HTR-8/SVneo (cell line): ENCODE measurements at places on chromosomes 7 and 10.

- peak; percentile 32 for DNase-seq
These were observed 41.4 kb downstream of the GSDME start for GRCh38 chr7:24715661-24716479.

DNA sequence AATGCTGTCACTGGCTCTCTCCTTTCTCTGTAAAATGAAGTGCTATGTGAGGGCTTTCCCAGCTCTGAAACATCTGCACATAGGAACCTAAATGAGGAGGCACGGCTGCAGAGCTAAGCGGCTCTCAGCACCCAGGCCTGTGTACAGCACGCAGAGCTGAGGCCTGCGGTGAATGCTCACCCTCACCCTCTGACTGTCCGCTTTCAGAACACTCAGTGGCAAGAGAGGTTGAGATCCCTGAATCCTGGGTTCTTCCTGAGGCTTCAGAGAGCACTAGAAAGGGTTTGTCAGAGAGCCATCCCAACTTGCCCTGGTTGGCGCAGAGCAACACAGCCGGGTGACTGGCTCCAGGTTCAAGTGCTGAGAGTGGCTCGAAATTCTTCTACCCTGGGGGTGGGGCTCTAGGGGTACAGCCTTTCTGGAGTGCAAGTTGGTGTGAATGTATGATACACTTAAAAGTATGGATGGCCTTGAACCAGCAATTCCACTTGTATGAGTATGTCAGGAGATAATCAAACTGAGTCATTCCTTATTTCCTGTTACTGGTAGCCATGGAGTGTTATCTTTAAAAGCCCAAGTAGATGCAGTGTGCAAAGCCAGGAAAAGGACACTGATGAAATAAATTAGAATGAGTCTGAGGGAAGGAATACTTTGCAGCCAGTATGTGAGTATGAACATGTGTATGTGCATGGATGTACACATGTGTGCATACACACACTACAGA is 1.7 kb upstream of the CCDC201 start:
- peak; percentile 43 for DNase-seq

GRCh38 chr10:132538031-132538789 is 623 bp downstream of the INPP5A start:
- no peak for DNase-seq

DNA sequence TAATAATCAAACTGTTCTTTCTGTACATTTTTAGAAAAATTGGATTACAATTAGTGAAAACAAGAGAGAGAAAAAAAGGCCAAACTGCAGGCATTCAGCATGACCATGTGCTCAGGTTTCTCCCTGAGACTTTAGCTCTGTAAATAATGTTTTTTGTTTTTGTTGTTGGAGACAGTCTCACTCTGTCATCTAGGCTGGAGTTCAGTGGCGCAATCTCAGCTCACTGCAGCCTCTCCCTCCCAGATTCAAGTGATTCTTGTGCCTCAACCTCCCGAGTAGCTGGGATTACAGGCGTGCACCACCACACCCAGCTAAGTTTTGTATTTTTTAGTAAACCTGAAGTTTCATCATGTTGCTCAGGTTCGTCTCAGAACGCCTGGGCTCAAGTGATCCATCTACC is 23.0 kb downstream of the BZW2 start:
- no peak for DNase-seq

GRCh38 chr10:124566981-124567835 is 105.6 kb downstream of the LHPP start:
- no peak for DNase-seq

DNA sequence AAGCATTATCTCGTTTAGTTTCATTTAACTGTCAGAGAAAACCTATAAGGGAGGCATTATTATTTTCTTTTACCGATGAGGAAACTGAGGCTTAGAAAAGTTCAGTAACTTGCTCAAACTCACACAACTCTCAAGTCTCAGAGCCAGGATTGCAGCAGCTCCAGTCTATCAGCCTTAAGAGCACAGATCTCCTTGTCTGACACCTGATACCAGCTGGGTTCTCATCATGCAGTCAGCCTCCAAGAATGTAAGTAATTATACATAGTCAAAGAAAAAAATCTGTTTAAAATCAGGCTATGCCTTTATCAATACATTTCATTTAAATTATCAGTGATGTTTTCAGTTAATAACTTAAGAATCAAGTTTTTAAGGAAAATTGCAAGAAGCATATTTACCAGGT is 236.6 kb upstream of the TCF7L2 start:
- DNase-seq, result no peak

DNA sequence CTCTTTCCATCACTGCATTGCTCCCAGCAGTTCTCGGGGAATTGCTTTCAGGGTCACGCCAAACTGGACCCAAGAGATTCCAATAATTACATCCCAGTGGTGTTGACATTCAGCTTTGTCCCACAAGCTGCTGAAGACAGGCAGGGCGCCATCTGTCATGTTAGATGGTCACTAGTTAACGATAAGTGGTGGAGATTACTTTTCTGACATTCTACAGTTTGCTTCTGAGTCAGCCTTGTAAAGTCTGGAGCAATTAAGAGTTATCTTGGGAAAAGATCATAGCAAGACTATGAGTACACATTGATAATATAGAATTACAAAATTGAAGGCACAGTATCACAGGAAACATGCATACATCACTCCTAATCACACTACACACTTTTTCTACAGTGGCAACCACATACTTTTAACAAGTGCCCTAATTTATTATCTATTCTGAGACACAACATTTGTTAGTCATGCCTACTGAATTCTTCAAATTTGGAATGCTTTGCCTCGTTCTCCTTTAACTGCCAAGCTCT is 41.9 kb downstream of the SEMA3C start:
- DNase-seq, result peak; percentile 35

- no peak for DNase-seq
These were observed 3.9 kb downstream of the C10orf62 start for GRCh38 chr10:97593421-97593820.

DNA sequence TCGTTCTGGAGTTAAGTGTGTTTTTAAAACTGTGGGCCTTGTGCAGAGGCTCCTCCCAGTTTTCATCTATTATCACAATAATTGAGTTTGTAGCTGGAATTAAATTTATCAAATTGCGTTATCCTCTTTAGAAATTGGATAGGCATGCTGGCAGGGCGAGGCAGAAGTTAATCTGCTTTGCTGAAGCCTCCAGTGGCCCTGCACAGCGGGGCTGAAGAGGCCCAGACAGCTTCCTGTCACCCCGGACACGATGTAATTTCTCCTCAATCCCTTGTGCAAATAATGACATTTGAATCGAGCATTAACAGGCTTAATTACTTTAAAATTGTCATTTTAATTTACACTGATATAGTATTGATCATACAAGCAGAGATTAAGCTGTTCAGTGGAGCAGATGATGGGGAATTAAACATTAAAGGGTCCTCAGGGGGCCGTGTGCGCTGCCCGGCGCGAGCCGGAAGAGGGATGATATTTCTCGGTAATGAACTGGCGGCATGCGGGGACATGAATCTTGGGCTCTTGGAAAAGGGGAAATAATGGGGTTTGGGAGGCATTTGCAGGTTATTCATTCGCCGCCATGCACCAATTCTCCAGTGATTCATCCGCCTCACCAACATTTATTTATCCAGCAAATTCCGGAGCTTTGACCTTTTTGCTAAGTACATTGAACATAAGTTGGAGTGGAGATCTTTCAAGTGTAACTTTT is 118.5 kb downstream of the NKX6-2 start:
- DNase-seq, result no peak

DNA sequence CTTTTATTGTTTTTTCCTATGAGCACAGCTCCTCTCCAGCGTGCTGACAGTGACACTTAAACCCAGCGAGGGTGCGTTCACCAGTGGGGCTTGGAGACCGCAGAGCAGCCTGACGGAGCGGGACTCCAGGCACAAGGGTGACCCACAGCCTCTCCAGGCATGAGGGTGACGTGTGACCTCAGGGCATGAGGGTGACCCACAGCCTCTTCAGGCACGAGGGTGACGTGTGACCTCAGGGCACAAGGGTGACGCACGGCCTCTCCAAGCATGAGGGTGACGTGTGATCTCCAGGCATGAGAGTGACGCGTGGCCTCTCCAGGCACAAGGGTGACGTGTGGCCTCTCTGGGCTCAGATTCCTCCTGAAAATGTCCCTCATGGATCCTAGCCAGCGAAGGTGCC is 164.3 kb upstream of the TCERG1L start:
- no peak for DNase-seq

- DNase-seq, result peak; percentile 88
These were observed at the start of gene VDAC2 for GRCh38 chr10:75210282-75211006. Gene VDAC2 (plus strand): TSS chr10:75210796. CDS start chr10:75211159, 363 bp downstream.

DNA sequence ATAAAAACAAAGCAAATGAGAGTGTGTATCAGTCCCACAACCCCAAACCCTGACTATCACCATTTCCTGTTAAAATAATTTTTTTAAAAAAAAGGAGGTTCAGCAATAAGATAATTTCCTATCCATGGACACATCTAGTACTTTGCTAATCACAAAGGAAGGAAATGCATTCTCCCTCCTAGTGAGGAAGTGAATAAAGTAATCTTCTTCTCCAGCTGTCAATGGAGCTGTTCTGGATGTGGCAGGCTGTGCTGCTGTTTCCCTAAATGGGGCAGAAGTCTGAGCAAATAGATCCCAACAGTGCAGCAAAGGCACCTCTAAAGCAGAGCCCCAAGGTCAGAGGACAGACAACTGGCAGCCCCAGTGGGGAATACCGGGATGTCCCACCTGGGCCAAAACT is 540.0 kb downstream of the KCNMA1 start:
- no peak for DNase-seq
